Cardiac atrium fibroblast (primary cell): ENCODE measurements at places on chromosomes 12 and 14. TPM values are rescaled to one million over a fixed set of nuclear protein-coding genes. Genes with fewer than 3 reads are reported as not detected.

TAS2R7 gene
- total RNA-seq, result not detected in 2 replicates

KERA gene
- not detected in 2 replicates for total RNA-seq

IL22 gene
- not detected in 2 replicates for total RNA-seq

PLEKHD1 gene
- total RNA-seq, result not detected in 2 replicates

COX8C gene
- total RNA-seq, result not detected in 2 replicates

RILPL1 gene
- total RNA-seq, result 13.0 and 17.2 TPM in 2 replicates

IFI27L2 gene
- 81.6 and 102 TPM in 2 replicates for total RNA-seq

OTOGL gene
- total RNA-seq, result 0.81 and 1.1 TPM in 2 replicates

KICS2 gene
- 0.90 and 1.6 TPM in 2 replicates for total RNA-seq

SBNO1 gene
- 10.8 and 17.5 TPM in 2 replicates for total RNA-seq

MAPKAPK5 gene
- total RNA-seq, result 29.1 and 47.8 TPM in 2 replicates

TMEM117 gene
- 4.5 and 6.2 TPM in 2 replicates for total RNA-seq

C12orf54 gene
- not detected in 2 replicates for total RNA-seq

CD4 gene
- 2.6 and 2.9 TPM in 2 replicates for total RNA-seq
